LHCN-M2 (cell line): ENCODE measurements at places on chromosomes 16 and 17. TPM values are rescaled to one million over a fixed set of nuclear protein-coding genes. Genes with fewer than 3 reads are reported as not detected.

Gene PRR15L
- total RNA-seq = not detected in 2 replicates

DNA sequence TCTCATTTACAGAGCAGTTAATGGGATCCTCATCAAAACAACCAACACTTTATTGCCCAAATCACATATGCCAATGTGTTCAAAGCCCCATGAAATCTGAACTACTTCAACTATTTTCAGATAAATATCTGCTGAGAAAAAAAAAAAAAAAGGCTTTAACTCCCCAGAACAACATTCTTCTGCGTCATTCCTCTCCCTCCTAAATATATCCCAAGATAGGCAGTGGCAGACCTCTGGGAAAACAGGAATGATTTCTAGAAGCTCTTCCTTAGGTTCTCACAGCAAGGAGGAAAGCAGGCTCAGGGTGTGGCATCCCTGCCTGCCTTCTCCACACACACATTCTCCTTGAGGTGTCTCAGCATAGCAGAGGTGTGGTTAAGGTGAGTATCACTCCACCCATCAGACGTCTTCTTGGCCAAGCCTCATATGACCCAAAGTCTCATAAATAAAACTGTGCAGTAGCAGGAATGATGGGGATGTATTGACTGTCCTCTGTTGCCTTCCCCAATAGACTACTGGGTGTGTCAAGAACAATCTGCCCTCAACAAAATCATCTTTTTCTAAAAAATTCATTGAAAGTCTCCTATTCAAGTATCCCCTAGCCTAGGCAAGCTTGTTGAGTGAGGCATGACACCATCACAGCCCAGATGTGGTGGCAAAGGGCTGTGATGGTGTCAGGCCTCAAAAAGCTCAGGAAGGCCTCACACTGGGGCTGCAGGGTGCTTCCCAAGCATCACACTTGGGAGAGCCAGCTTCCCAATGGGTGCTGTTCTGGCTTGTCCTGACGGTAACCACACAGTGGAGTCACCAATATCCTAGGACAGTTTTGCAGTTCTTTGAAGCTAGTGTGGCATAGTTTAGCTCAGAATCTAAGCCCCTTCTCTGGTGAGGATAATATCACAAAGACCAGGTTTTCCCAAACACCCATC, 135.4 kb upstream of the SOX9 start:
- DNase-seq = no peak

GRCh38 chr17:77400445-77400870, 259.7 kb downstream of the SEC14L1 start:
- DNase-seq = peak; percentile 92

GRCh38 chr16:56295739-56296527, 104.6 kb downstream of the GNAO1 start:
- no peak for DNase-seq

Gene FOXJ1
- total RNA-seq = 0.26 TPM in 1 of 2 replicates, not detected in the other
